Vagina (tissue), 2 donors: ENCODE measurements at places on chromosomes 5 and 9.

DNA sequence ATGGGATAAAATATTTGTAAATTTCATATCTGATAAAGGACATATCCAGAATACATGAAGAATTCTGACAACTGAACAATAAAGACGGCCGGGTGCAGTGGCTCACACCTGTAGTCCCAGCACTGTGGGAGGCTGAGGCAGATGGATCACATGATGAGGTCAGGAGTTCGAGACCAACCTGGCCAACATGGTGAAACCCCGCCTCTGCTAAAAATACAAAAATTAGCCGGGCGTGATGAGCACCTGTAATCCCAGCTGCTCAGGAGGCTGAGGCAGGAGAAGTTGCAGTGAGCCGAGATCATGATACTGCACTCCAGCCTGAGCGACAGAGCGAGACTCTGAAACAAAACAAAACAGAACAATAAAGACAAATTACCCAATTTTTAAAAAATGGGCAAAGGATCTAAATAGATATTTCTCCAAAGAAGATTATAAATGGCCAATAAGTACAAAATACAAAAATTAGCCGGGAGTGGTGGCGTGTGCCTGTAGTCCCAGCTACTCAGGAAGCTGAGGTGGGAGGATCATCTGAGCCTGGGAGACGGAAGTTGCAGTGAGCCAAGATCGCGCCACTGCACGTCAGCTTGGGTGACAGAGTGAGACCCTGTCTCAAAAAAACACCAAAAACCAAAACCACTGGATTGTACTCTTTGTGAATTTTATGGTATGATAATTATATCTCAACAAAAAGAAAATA is 9.6 kb upstream of the NSD1 start:
- H3K27me3 ChIP-seq = no peaks in the 10 kb centered on the region
- H3K27ac ChIP-seq = no peak overlapping the region
- H3K4me1 ChIP-seq = no peaks in the 10 kb centered on the region
- DNase-seq = no peak
- no peaks in the 10 kb centered on the region for H3K36me3 ChIP-seq

DNA sequence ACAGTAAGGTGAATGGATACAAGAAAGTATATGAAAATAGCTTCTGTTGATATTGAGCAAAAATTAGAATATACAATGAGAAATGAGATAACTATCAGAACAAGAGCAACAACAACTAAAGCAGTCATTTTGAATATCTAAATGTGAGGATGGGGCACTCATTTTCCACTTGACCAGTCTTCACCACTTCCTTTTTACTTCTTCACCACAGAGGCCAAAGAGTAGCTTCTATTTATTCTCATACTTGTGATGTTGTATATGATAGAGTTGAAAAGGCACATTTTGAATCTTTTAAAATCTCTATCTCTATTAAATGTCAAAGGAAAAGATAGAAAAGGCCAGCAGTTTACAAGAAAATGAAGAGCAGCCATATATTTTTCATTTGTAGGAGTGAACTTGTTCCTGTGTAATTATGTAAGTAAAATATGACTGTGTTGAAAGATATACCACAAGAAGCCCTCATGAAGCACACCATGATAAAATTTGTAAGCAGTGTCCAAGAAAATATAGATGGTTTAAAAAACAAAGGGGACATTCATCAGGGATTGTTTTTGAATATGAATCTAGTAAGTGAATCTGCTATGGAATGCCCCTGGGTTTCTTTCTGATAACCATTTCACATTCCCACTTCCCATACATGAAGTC is 39.2 kb downstream of the ADAMTS19 start:
- H3K27me3 ChIP-seq = no peaks in the 10 kb centered on the region
- H3K4me1 ChIP-seq = no peaks in the 10 kb centered on the region
- DNase-seq = no peak
- no peaks in the 10 kb centered on the region for H3K36me3 ChIP-seq
- no peak overlapping the region for H3K27ac ChIP-seq

DNA sequence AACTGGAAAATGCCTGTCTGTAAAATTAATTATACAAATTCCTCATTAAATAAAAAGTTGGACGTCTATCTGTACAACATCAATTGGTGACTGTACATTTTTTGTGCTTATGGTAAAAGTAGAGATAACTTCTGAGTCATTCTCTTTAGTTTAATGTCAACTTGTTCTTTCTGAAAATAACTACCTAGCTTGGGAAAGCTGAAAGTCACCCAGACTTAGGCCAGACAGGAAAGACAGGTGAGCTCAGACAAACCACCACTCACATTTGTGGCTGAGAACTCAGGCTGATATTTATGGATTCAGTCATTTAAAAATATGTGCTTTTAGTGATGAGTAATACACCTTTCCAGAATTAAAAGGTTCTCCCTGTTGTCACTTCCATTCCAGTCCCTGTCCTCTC is 31.9 kb upstream of the ENTREP1 start:
- no peaks in the 10 kb centered on the region for H3K4me1 ChIP-seq
- H3K4me3 ChIP-seq = no peak overlapping the region
- no peaks in the 10 kb centered on the region for H3K27me3 ChIP-seq

DNA sequence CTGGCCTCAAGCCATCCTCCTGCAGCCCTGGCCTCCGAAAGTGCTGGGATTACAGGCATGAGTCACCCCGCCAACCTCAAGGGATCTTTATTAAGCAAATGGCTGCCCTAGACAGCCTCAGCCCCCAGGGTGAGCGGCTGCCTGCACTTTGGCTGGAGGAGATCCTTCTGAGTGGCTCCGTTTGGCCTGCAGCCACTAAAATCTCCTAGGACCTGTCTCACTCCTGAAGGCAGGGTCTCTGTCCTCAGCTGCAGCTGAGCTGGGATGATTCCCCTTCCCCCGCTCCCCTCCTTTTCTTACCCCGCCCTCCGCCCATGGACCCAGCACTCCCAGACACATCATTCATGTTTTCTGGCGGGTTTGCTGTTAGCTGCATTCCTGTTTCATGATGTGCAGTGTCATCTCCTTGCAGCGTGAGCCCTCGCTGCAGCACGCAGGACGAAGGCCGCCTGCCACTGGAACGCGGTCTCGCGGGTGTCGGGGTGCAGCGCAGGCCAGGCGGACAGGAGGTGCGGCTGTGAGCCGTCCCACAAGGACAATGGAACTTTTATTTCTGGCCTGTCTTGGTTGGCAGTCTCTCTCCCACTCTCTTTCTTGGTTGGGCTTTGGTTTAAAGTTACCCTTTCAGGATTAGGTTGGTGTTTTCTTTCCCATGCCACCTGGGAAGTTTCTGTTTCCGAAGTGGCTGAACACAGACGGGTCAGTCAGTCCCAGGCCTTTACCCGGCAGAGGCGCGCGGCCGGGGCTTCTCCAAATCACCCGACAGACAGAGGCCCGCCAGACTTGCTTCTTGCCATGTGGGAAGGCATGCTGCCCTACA is 137.1 kb downstream of the FOXD1 start:
- DNase-seq = no peak
- no peaks in the 10 kb centered on the region for H3K36me3 ChIP-seq
- peak overlapping the region; percentile 15 for H3K4me3 ChIP-seq

GRCh38 chr9:95338243-95338642 is 20.7 kb upstream of the FANCC start:
- no peaks in the 10 kb centered on the region for H3K36me3 ChIP-seq
- H3K4me3 ChIP-seq = no peak overlapping the region
- no peaks in the 10 kb centered on the region for H3K4me1 ChIP-seq

GRCh38 chr9:85510830-85511504 is 230.8 kb downstream of the AGTPBP1 start:
- no peaks in the 10 kb centered on the region for H3K36me3 ChIP-seq
- no peak for DNase-seq
- H3K27me3 ChIP-seq = no peaks in the 10 kb centered on the region
- H3K4me1 ChIP-seq = no peaks in the 10 kb centered on the region
- H3K4me3 ChIP-seq = no peak overlapping the region
- no peak overlapping the region for H3K27ac ChIP-seq

- no peaks in the 10 kb centered on the region for H3K36me3 ChIP-seq
- H3K27me3 ChIP-seq = no peaks in the 10 kb centered on the region
- no peak overlapping the region for H3K4me3 ChIP-seq
- H3K4me1 ChIP-seq = no peaks in the 10 kb centered on the region
- H3K27ac ChIP-seq = no peak overlapping the region
- no peak for DNase-seq
Measured at GRCh38 chr5:111997711-111998110, 240.7 kb upstream of the NREP start.

DNA sequence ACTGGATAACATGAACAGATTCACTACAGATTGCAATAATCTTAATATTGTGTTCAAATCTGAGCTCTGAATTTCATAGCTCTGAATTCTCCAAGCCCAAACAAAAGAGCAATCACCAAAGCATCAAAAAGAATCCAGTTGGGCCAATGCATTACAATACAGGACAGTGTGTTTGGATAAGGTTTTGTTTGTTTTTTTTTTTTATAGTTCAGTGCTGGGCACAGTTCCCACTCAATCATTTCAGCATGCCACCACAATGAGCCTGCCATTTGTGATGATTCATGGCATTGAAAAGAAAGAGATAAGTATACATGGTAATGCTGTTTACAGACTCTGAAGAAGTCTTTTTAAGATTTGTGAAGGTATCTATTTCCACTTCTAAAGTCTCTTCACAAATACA is 1.7 kb upstream of the HTR1A start:
- H3K27me3 ChIP-seq = no peaks in the 10 kb centered on the region
- no peaks in the 10 kb centered on the region for H3K36me3 ChIP-seq
- no peak for DNase-seq
- H3K27ac ChIP-seq = no peak overlapping the region

GRCh38 chr9:110213413-110214044 is 5.6 kb upstream of the C9orf152 start:
- no peak for DNase-seq
- H3K36me3 ChIP-seq = no peaks in the 10 kb centered on the region
- H3K27ac ChIP-seq = no peak overlapping the region
- no peaks in the 10 kb centered on the region for H3K4me1 ChIP-seq
- H3K4me3 ChIP-seq = no peak overlapping the region

- H3K4me3 ChIP-seq = no peak overlapping the region
- H3K4me1 ChIP-seq = no peaks in the 10 kb centered on the region
- no peak for DNase-seq
Measured at GRCh38 chr9:76365028-76365427, 29.2 kb downstream of the RFK start.

DNA sequence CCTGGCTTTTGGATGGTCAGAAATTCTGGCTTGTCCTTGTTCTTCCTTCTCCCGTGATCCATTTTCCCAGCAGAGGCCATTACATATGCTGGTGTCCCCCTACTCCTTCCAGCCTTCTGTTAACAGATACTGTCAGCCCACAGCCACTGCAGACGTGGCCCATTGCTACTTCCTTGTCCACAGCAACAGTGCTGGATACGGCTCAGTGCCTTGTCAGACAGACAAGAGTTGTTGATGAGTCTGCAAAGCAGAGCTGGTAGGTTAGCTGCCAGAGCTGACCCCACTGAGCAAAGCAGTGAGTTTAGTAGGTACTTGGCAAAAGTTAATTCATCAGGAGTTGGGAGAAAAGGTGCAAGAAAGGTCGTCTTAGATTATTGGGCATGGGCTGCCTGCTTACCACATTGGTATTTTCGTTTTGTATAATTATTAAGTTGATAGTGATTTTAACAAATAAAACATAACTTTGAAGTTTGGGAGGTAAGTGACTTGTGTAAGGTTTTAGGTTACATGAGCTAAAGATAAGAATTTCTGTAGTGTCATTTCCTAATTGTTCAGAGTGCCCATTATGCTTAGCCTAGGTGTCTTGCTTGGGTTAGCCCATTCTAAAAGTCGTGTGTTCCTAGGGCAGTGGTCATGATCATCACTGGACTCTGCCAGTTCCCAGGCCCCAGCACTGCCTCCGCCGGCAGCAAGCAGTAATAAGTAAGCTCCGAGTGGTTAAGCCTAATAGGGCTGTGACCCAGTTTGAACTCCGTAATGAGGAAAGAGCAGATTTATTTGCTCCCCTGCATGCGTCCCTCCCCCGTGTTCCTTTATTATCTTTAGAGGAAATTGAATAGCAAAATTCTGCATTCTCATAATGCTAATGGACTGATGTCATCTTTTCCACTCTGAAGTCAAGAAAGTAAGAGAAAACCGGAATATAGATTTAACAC is 292.0 kb downstream of the FANCC start:
- no peaks in the 10 kb centered on the region for H3K27me3 ChIP-seq
- H3K4me1 ChIP-seq = peaks cover 98% of the 10 kb centered on the region
- H3K4me3 ChIP-seq = peak overlapping the region; percentile 17
- DNase-seq = no peak
- H3K27ac ChIP-seq = peak overlapping the region; percentile 86
- H3K36me3 ChIP-seq = peaks cover under 1% of the 10 kb centered on the region
